Stimulated activated CD8-positive, alpha-beta memory T cell treated with anti-CD3 and anti-CD28 coated beads, Interleukin-15, amount 100 ng/mL, for 4 hours (primary cell): ENCODE measurements at places on chromosomes 7 and 10.

GRCh38 chr7:79282070-79282694, 171.3 kb downstream of the MAGI2 start:
- no peak for DNase-seq

GRCh38 chr7:116399819-116400218, 99.7 kb upstream of the CAV2 start:
- DNase-seq: no peak

DNA sequence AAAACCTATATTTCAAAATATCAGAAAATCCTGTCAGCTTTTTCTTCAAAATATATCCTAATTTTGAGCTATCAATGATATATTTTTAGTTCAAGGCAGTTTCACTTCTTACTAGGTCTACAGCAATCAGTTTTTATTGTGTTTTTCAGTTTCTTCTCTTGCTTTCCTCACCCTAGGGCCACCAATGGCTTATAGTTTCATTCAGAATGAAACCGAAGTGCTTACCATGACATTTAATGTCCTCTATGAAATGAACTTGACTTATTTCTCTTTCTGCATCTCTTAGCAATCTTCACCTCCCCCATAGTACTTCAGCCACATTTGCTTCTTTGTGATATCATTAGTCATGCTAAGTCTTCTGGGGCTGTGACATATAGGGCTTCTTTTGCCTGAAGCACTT, 100.3 kb downstream of the ARL5B start:
- no peak for DNase-seq

DNA sequence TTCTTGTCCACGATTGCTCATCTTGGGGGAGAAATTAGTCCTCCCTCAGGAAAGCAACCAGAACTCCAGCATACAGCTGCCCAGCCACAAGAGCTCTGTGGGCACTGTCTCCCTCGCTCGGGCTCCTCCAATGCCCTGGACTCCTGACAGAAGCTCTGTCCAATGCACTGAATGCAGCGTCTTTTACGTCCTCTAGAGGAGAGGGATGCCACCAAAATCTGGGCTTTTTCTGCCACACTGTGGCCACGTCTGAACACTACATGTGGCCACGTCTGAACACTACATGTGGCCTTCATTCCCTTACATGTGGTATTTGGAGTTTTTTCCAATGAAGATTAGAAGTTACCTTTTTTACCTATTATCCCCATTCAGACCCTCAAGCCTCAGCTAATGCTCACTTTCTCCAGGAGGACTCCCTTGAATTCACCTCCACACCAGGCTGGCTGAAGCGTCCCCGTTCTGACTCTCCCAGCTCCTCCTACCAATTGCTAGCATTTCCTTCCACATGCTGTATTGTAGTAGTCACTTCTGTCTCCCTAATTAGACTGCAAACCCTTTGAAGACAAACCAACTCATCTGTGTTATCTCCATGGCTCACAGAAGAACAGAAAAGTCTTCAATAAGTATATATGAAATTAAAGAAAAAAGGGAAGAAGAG, 134.3 kb upstream of the PDE1C start:
- no peak for DNase-seq

DNA sequence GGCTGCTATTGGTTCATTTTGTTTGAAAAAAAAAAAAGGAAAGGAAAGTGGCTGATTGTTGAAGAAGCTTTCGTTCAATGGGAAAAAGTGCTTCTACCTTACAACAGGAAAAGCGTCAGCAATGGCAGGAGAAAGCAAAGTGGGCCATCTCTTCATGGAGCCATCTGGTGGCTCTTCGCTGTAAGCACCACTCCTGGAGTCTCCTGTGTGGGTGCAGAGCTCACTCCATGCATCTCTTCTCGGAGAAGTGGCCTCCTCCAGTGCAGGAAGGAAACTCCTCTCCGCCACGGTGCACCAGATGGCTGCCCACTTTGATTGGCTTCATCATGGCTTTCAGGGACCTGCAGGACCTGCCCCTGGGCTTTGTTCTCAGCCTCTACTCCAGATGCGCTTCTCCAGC, 250.9 kb downstream of the PTEN start:
- DNase-seq: no peak

DNA sequence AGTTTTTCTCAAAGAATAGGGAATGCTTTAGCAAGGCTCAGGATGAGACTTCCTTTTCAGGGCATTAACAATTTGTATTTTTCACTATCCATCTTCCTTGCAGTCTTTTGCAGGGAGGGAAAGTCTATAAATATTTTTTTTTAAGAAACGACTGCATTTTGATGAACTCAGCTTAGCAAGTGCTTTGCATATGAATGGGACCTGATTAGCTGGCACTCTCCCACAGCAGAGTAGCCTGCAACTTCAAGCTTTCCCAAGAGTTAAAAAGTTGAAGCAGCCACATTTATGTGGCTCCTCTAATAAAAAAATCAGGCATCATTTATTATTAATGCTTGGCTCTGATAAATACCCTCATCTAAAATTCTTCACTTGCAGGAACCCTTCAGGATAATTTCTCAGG, 134.0 kb downstream of the GRID1 start:
- DNase-seq: no peak

GRCh38 chr7:37635346-37635745, 48.2 kb upstream of the GPR141 start:
- DNase-seq: no peak

GRCh38 chr10:128804411-128804810, 662.6 kb upstream of the MGMT start:
- no peak for DNase-seq

GRCh38 chr10:56255298-56255697, 105.8 kb downstream of the ZWINT start:
- DNase-seq: no peak

DNA sequence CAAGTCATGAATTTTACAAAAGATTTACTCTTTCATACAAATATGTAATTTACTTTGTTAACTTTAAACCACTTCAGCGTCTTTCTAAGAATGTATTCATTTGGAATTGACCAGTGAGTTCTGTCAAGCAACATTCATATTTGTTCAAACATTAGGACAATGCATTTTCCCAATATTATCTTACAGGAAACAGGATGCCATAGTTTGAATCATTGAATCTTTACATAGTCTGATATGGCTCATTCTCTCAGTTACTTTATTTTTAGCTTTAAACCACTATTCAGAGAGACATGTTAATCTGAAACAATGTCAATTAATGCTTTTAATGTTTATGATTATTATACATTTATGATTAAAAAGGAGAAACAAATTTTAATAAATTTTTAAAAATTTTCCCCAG, 21.1 kb upstream of the MEOX2 start:
- no peak for DNase-seq

- DNase-seq: no peak
Measured at GRCh38 chr10:77182803-77183202, 454.8 kb downstream of the KCNMA1 start.

DNA sequence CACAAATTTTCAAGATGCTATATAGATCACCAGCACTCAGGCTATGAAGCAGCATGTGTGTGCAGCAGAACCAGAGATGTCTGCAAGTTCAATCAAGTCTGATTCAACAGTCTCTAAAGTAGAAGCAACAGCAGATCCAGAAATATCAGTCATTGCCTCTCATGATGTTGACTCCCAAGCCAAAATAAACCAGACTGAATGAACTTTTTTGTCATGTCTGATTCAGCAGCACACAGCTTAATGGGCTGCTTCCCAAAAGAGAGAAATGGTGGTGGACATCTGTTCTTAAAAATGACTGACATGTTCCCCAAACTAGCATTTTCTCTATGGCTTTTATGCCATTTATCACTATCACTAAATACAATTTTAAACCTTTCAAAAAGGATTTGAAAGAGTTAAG, 53.8 kb downstream of the TMEM26 start:
- DNase-seq: no peak

DNA sequence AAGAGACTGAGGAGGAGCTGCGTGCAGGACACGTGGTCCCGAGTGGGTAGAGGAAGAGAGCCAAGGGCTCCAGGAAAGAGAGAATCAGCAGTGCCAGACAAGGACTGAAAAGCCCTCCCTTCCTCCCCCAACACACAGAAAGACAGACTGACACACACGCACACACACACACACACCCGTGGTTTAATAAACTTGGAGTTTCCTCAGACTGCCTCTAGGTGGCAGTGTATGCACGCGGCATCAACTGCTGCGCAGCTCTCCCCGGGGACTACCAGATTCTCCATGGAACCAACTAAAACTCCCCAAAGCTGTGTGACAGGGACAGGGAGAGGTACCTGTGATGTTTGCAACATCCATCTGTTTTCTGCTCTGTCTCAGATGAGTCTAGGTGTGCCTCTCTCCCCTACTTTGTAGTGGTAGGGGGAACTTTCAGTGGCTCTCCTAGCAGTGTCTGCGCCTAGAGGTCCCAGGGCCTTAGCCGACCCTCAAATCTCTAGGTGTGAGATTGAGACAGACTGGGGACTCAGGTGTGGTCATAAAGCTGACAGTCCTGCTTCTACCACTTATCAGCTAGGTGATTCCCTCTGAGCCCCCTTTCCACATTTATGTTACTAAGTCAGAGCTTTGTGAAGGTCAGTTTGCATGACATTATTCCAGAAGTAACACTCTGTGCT, 9.3 kb upstream of the TSPAN14 start:
- DNase-seq: no peak

- no peak for DNase-seq
Measured at GRCh38 chr10:58027426-58027825, 240.3 kb downstream of the IPMK start.

DNA sequence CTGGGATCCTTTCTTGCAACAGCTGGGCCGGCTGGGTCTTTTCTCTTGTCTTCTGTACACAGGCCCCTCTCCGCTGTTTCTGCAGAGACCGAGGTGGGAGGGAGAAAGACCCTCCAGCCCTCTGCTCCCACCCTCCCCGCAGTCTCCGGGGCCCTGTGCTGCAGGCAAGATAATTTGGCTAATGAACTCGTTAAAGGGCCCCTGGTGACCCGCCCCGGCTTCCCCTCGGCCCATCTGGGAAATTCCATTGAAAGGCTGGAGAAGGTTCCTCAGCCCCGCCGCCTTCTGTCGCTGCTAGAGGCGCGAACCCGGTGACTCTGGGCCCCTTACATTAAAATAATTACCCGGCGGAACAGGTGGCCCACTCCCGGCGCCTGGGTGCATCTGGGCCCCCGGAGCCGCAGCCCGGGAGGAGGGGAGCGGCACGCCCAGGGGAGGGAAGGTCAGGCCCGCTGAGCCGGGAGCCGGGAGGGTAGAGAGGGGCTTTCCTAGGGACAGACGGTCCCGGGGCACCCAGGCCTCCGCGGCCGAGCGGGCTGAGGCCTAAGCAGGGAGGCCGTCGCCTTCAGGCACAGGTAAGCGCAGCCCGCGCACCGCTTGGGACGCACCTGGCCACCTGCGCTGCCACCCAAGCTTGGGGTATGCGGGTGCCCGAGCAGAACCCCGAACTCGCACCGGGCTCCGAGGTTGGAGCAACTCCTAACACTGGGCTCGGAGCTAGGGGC, 7.3 kb upstream of the MNX1 start:
- DNase-seq: no peak

DNA sequence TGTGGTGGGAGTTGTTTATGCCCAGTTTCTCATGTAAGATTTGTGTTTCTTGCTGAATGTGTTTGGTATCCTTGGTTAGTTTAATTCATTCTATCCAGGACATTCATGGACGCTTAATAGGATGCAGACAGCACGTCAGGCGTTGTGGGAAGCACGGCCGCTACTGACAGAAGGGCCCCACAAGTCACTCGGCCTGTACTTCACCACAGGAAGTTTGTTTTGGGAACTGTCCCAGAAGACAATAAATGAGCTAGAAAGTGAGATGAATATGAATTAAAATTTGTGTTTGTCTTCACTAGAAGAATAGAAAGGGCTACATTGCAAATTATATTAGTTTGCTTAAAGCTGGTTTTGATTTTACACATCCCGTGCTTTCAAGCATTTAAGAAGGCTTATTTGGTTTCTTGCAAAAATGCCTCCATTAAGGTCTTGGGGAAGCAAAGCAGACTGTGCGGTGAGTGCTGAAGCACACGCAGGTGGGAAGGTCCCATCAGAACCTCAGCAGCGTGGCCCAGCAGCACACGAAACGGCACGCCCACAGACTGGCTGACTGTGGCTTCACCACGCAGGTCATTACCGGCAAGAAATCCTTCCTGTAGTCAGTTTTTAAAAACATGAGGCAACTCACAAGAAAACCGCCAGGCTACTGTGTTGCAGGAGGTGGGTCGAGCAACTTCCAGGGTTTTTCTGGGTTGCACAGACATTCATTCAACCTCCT, 74.1 kb downstream of the VIPR2 start:
- DNase-seq: no peak

DNA sequence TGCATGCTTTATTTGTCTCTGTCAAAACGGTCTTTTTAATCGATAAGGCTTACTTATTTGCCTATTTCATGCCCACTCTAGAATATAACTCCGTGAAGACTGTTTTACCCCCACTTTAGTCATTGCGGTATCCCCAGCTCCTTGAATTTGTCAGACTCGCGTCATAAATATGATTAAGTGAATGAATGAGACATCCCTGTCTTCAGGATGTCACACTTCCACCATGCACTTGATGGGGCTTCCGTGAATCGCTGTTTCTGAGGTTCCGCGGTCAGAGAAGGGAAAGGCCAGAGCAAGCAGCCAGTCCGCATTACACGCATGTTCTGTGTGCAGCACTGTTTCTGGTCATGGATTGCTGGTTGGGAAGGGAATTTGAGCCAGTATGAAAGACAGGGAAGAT, 138.8 kb downstream of the CELF2 start:
- DNase-seq: no peak

- DNase-seq: no peak
Measured at GRCh38 chr10:59373071-59373470, 10.7 kb upstream of the FAM13C start.

DNA sequence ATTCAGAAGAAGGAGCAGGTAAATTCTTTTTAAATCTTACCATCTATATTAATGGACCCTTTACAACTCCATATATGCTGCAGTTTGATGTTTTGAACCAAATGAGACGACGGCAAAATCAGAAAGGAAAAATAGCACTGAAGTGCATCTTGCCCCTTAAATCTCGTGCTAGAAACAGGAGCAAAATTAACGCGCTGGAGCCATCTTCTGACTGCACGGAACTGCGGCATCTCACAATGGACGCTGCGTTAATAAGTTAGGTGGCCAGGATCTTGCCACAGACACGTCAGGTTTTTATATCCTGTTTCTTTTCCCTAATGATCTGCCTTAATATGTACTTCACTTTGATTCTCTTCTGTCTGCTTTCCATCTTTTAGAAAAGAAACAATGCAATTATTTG, 354.5 kb downstream of the TFEC start:
- DNase-seq: no peak

DNA sequence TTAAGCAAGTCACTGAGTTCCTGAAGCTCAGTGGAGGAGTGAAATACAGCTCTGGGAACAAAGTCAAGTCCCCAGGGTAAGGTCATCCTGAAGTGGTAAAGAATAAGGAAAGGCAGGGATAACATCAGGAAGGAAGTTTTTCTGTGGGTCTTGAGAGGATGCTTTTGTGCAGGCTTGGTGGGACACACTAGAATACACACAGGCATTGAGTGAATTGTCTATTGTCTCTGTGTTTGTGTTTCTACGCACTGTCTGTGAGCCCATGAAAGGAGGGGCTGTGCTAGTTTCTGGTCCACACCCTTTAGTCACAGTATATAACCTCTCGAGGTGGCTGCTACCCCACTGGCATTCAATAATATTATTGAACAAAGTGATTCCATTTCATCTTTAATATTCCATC, 95.8 kb upstream of the ABCB5 start:
- no peak for DNase-seq

GRCh38 chr10:34369120-34369519, 446.0 kb downstream of the PARD3 start:
- DNase-seq: no peak
